ENCODE measurements at places on chromosomes 1 and 21. TPM values are rescaled to one million over a fixed set of nuclear protein-coding genes. Genes with fewer than 3 reads are reported as not detected.

USH2A gene
- polyA plus RNA-seq = not detected

DEPDC1 gene
- 0.27 TPM for polyA plus RNA-seq

DNMT3L gene
- not detected for polyA plus RNA-seq

OLFM3 gene
- 2.6 TPM for polyA plus RNA-seq

Data from small intestine (tissue), 16 donors.